ENCODE measurements at places on chromosomes 13 and 19. TPM values are rescaled to one million over a fixed set of nuclear protein-coding genes. Genes with fewer than 3 reads are reported as not detected.

- no peak for DNase-seq
Measured at GRCh38 chr13:49546561-49546960, 38.8 kb downstream of the RCBTB1 start.

- no peak for DNase-seq
Measured at GRCh38 chr19:41386442-41386841, 10.1 kb downstream of the TMEM91 start.

GRCh38 chr19:1459479-1459878, 9.6 kb downstream of the APC2 start:
- no peak for DNase-seq

DZIP1 gene
- total RNA-seq = 52.2 TPM

- DNase-seq = no peak
Measured at GRCh38 chr13:100473501-100474044, 115.0 kb downstream of the GGACT start.

DNA sequence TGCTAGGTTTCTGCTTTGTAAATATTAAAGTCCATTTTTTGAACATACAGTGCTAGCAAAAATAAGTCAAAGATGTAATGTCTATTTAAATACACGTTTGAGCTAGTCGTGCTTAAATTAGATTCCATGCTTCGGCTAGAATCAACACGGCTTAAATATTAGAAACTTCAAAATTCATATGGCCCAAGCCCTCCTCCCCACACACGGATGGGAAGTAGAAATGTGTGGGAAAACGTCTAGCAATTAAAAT, 816 bp upstream of the KLF5 start:
- DNase-seq = no peak

DNA sequence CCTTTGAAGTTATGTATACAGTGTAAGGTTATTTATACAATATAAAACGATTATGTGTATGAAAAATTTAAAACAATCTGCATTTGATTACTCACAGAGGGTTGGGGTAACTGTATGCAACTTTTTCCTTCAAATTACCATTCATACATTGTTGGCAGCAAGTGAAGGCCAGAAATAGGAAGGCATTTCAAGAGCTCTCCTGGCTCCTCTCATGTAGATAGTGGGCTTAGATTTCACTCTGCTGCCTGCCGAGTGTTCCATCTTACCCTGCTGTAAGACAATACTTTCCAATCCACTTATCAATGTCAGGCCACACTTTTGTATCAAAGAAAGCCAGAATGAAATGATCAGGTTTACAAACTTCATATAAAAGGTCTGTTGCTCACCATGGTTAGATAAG, 245.2 kb downstream of the DNAJC15 start:
- DNase-seq = no peak

- no peak for DNase-seq
Measured at GRCh38 chr19:41269571-41269970, 5.4 kb downstream of the HNRNPUL1 start.

DNA sequence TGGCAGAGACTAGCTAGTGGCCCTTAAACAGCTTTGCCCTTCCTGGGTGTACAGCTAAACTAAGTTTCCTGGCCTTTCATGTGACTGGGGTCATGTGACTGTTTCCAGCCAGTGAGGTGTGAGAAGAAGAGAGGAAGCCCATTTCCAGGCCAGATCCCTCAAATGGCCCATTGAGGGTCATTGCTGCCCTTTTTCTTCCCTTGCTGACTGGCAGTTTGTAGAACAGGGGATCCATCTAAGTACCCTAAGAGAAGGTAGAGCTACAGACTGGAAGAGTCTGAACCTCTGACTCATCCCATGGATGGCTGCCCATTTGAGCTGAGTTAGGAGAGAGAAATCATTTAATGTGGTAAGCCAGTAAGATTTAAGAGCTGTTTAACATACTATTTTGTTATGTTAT, 2.8 kb downstream of the SWSAP1 start:
- DNase-seq = no peak

DNA sequence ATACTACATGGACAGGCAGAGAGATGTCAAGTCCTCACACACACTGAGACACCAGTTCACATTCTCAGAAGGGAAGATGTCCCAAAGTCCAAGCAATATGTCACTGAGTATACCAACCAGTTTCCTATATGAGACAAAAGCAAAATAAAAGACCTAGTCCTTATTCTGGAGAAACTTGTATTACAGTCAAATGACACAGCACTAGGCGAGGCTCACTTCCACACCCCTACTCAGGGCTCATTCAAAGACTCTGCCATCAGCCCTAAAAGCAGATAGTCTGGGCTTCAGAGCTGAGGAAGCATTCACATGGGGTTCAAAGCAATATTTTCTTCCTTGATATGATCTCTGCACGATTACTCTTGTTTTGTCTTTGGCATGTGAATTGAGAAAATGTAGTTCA, 129.9 kb upstream of the UBL3 start:
- no peak for DNase-seq

CDADC1 gene
- total RNA-seq = 6.6 TPM

DNA sequence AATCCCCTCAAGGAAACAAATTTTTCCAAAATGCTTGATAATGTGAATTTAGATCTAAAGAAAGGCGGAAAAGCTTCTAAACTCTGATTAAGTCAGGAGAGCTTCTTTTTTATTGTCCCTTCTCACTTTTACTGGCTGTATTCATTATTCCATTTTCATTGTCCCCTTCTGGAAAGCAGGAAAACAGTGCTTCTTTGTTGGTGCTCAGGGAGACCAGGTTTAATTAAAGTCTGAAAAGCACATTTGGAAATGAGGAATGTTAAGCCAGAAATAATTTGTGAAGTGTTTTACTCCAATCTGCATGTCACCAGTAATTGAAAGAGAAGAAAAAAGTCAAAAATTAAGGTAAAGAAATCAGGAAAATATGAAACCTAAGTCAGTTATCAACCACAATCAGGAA, 43.5 kb upstream of the TSC22D1 start:
- no peak for DNase-seq

- no peak for DNase-seq
Measured at GRCh38 chr13:32125221-32125689, 93.7 kb downstream of the FRY start.

VMAC gene
- total RNA-seq = 10.7 TPM

DNA sequence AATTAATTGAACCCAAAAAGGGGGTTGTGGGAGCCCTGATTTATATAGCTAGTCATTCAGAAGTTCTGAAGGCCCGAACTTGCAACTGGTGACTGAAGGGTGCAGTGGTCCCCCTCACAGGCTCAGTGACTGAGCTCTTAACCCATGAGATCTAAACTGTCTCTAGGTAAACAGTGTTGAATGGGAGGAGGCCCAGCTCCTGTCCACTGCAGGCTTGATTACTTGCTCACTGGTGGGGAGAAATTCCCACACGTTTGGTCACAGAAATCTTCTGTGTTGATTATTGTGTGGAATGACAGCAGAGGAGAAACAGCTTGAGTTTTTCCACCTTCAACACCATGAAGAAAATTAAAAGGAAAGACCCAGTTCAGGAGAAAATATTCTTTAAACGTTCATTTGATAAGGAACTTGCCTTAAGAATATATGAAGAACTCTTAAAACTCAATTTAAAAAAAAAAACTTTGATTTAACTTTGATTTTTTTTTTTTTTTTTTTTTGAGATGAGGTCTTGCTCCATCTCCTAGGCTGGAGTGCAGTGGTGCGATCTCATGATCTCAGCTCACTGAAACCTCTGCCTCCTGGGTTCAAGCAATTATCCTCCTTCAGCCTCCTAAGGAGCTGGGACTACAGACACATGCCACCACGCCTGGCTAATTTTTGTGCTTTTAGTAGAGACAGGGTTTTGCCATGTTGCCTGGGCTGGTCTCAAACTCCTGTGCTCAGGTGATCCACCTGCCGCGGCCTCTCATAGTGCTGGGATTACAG, 249.3 kb downstream of the UQCRFS1 start:
- DNase-seq = no peak

TEX26 gene
- 0.16 TPM for total RNA-seq

DNA sequence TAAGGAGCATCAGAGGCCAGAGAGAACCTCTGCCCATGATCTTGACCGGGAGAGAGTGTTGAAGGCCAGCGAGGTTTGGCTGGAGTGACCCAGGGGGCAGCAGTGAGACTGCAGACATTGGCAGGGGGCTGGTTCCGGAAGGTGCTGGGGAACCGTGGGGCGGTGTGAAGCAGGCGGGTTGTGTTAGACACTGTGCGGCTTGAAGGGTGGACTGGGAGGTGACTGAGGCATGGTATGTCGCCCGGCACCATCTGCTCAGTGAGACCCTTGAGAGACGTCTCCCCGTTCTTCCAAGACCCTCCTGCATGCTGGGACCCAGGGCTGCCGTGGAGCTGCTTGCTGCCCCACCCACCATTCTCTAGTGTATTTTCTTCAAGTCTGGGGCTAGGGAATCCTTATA, 24.6 kb downstream of the CARM1 start:
- DNase-seq = no peak

- DNase-seq = no peak
Measured at GRCh38 chr19:4391306-4391693, 9.0 kb downstream of the SH3GL1 start.

GRCh38 chr13:47875201-47875600, 125.9 kb downstream of the SUCLA2 start:
- no peak for DNase-seq

DNA sequence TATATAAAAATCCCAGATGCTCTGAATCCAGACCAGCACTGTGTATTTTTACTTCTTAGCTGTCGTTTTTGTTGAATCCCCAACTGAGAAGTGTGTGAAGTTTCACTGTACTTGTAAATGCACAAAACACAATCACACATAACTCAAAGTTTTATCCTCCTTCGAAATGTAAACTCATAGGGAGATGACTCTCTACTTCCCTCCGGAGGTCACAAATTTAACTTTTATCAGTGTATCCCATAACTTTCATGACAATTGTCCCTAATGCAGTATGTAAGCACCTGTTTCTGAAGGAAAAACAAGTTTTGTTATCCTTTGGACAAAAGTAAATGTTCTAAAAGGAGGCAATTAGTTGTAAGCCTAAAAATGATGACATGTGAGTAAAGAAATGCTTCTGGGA, 665.0 kb upstream of the SLITRK6 start:
- DNase-seq = no peak

DNA sequence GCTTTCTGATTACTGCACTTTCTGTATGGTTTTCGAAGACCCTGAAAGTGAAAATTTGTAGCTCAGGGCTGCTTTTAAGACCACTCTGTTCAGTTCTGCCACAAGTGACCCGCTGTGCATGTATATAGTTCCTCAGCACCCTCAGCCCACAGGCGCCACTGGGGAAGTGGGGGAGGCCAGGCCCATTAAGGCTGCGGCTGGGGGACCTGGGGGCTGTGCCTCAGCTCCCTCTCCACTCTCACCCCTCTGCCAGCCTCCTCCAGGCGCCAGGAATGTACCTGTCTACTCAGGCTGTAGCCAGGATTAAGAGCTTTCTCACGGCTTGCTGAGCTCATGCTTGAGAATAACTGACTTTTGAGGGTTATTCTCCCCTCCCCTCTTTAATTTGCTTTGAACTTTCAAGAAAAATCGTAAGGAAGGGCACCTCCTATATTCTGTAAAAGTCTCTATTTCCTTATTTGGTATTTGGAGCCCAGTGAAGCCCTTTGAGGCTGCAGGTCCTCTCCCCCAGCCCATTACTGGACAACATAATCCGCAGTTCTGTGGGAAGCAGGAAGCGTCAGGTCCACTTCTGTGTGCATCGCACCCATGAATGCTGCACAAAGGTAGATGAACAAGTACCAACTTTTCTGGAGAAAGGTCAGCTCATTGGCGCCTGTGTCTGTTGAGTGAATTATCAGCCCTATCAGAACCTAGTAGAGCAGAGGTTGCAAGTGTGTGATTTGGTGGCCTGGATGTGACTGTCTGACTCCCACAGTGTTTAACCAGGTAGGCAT, 29.6 kb downstream of the GJA3 start:
- DNase-seq = no peak

- DNase-seq = no peak
Measured at GRCh38 chr13:99854366-99854765, 117.2 kb downstream of the ZIC5 start.

GRCh38 chr13:27956576-27957300, 12.4 kb downstream of the CDX2 start:
- no peak for DNase-seq

DNA sequence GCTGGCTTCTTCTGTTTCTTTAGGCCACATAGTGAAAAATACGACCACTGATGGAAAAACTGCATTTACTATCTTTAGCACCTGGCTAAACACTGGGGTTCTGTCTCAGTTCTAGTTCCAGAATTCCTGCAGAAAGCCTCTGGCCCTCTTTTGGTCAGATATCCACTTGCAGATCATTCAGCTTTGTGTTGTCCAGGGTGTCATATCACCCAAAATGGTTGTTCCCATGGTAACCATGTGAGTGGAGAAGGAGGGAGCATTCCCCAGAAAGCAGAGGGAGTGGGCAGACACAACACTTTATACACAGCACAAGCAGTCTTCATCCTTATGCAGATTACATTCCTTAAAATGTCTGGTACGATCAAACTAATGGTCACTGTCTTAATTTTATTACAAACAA, 73.5 kb downstream of the CAB39L start:
- DNase-seq = no peak

GRCh38 chr13:104597546-104598180, 1531.4 kb upstream of the SLC10A2 start:
- DNase-seq = no peak

DNA sequence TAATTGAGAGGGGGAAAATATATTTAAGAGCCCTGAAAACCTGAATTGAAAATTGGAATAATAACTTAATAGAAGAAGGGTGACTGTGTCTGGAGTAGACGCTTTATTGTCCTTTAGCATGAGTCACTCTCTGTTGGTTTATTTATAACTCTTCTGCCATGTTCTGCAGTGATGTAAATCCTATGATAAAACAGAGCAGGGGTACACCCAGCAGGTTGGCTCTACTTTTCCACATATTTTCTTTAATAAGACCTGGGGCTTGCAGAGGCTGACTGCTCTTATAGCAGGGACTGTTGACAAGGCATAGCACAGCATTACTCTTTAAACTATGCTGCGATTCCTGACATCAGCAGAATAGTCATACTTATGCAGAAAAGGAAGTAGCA, 389.9 kb upstream of the PCDH9 start:
- no peak for DNase-seq

- DNase-seq = no peak
Measured at GRCh38 chr13:89432997-89433396, 1761.8 kb downstream of the SLITRK5 start.

DNA sequence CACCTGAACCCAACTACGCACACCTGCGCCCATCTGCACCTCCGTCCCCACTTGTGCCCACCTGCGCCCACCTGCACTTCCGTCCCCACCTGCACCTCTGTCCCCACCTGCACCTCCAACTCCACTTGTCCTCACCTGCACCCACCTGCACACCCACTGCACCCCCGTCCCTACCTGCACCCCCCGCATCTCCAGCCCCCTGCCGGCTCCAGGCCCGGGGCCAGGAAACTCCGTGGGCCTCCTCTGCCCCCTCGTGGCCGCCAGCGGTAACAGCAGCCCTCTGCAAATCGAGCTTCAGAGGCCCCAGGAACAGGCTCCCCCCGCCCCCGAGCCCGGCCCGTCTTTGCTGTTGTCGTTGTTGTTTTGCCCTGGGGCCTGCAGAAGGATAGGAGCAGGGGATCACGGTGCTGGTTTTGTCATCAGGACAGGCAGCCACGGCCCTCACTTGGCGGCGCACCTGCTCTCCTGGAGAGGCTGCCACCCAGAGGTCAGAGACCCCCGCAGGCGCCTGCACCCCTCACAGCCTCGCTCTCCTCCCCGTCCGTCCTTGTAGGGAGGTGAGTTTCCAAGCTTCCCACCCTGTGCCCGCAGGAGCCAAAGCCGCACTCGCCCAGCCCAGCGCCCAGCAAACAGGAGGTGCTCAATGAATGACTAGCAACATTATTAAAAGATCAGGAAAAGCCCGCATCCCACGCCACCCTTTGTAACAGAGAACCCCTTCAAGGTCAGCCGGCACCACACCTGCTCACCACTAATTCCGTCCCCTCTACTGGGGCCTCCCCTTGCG, 65.4 kb downstream of the GNG7 start:
- no peak for DNase-seq

SLC25A41 gene
- total RNA-seq = not detected

Measured in urinary bladder (tissue), 4 donors.